Nucleus accumbens (tissue), 56 donors: ENCODE measurements at places on chromosomes 1 and 21.

GRCh38 chr1:53410100-53410541 is 49.1 kb upstream of the DMRTB1 start:
- no peak for DNase-seq

DNA sequence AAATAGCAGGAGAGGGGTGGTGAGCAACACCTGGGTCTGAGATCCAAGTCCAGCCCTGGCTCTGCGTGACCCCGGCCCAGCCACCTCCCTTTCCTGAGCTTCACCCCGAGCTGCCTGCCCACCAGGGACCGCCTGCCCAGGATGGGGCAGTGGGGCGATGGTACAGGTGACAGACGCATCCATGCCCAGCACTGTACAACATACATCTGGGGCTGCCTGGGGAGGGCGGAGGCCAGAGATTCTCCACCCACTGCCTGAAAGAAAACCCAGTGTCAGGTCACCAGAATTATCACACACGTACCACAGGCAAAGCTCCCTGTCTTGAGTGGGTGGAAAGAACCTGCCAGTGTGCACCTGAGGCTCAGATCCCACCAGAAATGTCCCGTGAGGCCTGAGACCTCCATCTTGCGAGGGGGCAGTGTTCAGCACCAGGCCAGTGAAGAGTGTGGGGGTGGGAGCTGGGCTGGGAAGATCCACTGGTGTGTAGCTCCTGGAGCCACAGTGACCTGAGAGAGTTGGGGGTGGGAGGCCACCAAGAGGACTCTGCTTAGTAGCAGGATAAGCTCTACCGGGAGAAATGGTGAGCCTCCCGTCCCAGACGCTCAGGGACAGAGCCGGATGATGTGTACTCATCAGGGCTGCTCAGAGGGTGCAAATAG is 81.5 kb downstream of the DMRTB1 start:
- DNase-seq, result no peak

GRCh38 chr1:228030451-228031201 is 23.8 kb downstream of the WNT3A start:
- DNase-seq, result no peak

- no peak for DNase-seq
Observed at GRCh38 chr1:56380531-56380930, 198.8 kb downstream of the PLPP3 start.

- no peak for DNase-seq
Observed at GRCh38 chr1:181926697-181927096, 134.8 kb downstream of the ZNF648 start.

DNA sequence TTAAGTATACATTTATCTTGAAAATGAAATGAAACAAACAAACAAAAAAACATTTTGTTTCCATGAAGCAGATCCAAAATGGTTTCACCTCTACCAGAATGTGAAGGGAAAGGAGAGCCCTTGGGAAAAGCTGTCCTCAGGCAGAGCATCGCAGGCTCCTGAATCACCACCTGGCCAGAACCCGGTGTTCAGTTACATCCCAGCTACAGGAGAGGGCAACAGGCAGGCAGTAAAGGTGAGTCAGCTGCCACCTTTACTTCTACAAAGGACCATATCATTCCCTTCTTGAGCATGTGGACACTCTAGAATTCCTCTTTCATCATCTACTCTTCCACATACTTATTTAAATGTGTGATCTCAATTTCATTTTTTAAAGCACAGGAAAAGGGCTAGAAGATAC is 151.2 kb downstream of the PIGK start:
- DNase-seq, result no peak
